ENCODE measurements at places on chromosomes 4 and X. TPM values are rescaled to one million over a fixed set of nuclear protein-coding genes. Genes with fewer than 3 reads are reported as not detected.

DNA sequence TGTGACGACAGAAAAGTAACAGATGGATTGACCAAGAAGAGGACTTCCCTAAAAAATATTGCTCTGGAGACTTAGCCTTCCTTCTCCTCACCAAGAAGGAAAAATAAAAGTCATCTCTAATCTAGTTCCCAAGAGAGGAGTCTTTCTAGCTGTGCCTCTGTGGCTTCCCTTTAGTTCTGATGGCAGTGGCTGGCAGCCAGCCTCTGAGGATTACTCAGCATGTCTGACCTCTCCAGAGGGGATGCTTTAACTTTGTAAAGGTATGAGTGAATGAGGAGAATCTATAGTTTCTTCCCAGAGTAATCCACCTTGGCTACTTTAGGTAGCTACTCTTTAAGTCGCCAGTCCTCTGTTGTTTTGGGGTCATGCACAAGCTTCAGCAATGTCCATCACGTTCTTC lies 163.9 kb upstream of the KIT start:
- DNase-seq, result no peak
- H3K27ac ChIP-seq, result no peak overlapping the region

DNA sequence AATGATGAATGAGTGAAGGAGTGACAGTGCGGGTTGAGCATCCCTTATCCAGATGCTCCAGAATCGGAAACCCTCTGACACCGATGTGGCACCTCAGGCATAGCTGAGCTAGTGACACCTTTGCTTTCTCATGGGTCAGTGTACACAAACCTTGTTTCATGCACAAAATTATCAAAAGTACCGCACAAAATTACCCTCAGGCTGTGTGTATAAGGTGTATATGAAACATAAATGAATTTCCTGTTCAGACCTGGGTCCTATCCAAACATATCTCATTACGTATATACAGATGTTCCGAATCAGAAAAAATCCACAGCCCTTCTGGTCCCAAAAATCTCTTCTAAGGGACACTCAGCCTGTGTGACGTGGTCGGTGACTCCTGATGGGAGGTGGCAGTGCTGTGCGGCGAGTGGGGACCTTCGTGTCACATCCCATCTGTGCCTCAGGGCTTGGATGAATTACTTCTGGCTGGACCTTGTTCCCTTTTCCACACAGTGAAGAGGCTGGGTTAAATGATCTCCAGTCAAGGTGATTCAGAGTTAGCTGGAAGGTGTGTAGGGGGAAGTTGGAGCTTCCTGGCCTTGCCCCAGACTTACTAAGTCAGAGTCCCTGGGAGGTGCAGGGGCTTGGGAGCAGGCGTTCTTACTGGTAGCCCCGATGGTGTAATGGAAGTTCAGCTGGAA lies 18.8 kb downstream of the RGS12 start:
- no peak overlapping the region for H3K27ac ChIP-seq
- no peak for DNase-seq
- no peak overlapping the region for H3K4me3 ChIP-seq

- H3K4me1 ChIP-seq, result peaks cover 6% of the 10 kb centered on the region
- H3K36me3 ChIP-seq, result peaks cover 2% of the 10 kb centered on the region
- no peak overlapping the region for H3K4me3 ChIP-seq
- no peak for DNase-seq
- no peak overlapping the region for H3K27ac ChIP-seq
- H3K27me3 ChIP-seq, result peaks cover 18% of the 10 kb centered on the region
Measured at GRCh38 chrX:24999511-24999910, 16.3 kb downstream of the ARX start.

- DNase-seq, result no peak
- H3K27me3 ChIP-seq, result no peaks in the 10 kb centered on the region
- H3K36me3 ChIP-seq, result no peaks in the 10 kb centered on the region
- no peak overlapping the region for H3K27ac ChIP-seq
- no peaks in the 10 kb centered on the region for H3K4me1 ChIP-seq
Measured at GRCh38 chr4:47543331-47543730, 58.3 kb downstream of the ATP10D start.

- no peaks in the 10 kb centered on the region for H3K36me3 ChIP-seq
- peaks cover under 1% of the 10 kb centered on the region for H3K27me3 ChIP-seq
- H3K4me3 ChIP-seq, result no peak overlapping the region
- no peak for DNase-seq
Measured at GRCh38 chr4:8308144-8308543, 38.6 kb downstream of the HTRA3 start.

DNA sequence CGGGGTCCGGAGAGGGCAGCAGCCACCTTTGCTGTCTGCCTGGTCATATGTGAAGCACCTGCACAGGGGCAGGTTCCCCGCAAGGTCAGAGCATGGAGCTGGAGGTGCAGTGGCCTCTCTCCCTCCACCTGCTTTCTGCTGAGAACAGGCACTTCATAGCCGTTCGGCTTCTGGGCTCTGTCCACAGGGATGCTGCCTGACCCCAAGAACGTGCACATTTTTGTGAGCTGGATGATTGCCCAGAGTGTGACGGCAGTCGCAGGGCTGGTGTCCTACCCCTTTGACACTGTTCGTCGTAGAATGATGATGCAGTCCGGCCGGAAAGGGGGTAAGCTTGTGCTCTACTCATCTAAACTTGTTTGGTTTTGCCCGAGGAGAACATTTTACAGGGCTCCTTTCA lies 2.5 kb downstream of the SLC25A4 start:
- H3K36me3 ChIP-seq, result peaks cover 2% of the 10 kb centered on the region
- peaks cover 48% of the 10 kb centered on the region for H3K27me3 ChIP-seq
- peaks cover 11% of the 10 kb centered on the region for H3K4me1 ChIP-seq
- DNase-seq, result no peak
- no peak overlapping the region for H3K4me3 ChIP-seq
- no peak overlapping the region for H3K27ac ChIP-seq

GRCh38 chrX:43474321-43474720 lies 181.8 kb upstream of the MAOA start:
- no peak overlapping the region for H3K27ac ChIP-seq
- H3K4me1 ChIP-seq, result peaks cover 2% of the 10 kb centered on the region
- DNase-seq, result no peak
- no peaks in the 10 kb centered on the region for H3K36me3 ChIP-seq

DNA sequence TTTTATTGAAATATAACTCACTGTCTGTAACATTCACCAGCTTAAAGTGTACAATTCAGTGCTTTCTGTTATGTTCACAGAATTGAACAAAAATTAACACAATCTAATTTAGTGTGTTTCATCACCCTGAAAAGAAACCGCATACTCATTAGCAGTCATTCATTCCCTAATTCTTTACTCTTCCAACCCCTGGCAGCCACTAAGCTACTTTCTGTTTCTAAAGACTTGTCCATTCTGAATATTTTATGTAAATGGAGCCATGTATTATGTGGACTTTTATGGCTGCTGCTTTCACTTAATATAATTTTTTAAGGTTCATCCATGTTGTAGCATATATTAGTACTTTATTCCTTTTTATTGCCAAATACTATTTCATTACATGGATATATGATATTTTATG lies 94.7 kb upstream of the ATP8A1 start:
- DNase-seq, result no peak
- H3K27ac ChIP-seq, result no peak overlapping the region
- no peaks in the 10 kb centered on the region for H3K27me3 ChIP-seq
- H3K4me3 ChIP-seq, result no peak overlapping the region

GRCh38 chrX:53281321-53281822 lies at the start of gene IQSEC2:
Gene IQSEC2, minus strand, starts transcription at chrX:53281584.
- no peak for DNase-seq
- H3K27me3 ChIP-seq, result peaks cover 2% of the 10 kb centered on the region

GRCh38 chr4:110004556-110004955 lies 91.9 kb downstream of the EGF start:
- H3K27ac ChIP-seq, result no peak overlapping the region
- DNase-seq, result no peak
- H3K27me3 ChIP-seq, result peaks cover 7% of the 10 kb centered on the region

GRCh38 chrX:41240509-41240908 lies 93.5 kb upstream of the DDX3X start:
- no peak overlapping the region for H3K4me3 ChIP-seq
- H3K27ac ChIP-seq, result no peak overlapping the region
- H3K36me3 ChIP-seq, result no peaks in the 10 kb centered on the region
- no peak for DNase-seq

DNA sequence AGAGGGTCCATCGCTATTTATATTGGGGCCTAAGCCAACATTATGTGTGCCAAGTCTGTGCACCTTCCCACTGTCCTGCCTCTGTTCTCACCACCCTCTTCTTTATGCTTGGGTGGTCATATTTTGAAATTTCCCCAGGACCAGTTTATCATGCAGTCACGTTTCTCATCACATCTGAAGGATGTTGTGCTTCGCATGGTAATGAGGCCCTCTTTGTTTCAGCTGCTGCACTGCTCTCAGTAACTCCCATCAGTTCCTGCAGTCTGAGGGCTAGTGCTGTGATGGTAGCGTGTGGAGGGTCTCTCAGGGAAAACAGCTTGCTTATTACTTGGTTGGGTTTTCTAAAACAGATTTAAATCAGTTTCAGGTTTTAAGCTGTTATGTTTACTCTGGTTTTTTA lies 288.0 kb downstream of the AFF2 start:
- H3K36me3 ChIP-seq, result no peaks in the 10 kb centered on the region
- no peak overlapping the region for H3K27ac ChIP-seq
- DNase-seq, result no peak
- no peak overlapping the region for H3K4me3 ChIP-seq
- H3K4me1 ChIP-seq, result no peaks in the 10 kb centered on the region

DNA sequence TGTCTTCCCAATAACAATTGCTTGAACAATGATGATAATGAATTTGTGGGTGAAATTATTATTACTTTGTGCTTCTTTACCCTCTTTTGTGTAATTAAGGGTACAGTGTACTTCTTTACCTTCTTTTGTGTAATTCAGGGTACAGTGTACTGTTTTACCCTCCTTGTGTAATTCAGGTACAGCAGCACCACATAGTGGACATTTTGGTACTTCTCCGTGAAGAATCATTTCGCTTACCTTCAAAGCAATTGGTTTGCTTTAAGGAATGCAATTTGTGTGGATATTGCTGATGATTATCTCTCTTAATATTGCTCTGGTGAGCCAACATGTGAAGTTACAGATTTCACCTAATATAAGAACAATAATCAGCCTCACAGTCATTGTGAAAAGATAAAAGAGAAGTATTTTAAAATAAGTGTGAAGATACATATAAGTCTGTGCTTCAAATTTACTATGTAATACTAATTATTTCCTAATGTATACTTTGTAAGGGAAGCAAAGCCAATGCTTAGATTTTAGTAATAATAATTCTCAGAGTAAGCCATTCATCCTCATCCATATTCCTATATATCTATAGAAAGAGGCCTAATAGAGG lies 27.2 kb upstream of the SEC24B start:
- no peak overlapping the region for H3K4me3 ChIP-seq
- peak; percentile 84 for DNase-seq
- H3K27me3 ChIP-seq, result peaks cover 20% of the 10 kb centered on the region
- H3K4me1 ChIP-seq, result peaks cover 2% of the 10 kb centered on the region

DNA sequence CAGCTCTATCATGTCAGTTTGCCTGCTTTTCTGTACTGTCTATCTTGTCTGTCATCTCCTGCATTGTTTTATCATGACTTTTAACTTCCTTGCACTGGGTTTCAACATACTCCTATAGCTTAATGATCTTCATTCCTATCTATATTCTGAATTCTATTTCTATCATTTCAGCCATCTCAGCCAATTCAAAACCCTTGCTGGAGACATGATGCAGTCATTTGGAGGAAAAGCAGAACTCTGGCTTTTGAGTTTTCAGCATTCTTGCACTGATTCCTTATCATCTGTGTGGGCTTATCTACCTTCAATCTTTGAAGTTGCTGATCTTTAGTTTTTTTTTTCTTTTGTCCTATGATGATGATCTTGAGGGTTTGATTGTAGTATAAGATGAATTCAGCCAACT lies 493.8 kb upstream of the GALNT7 start:
- no peaks in the 10 kb centered on the region for H3K36me3 ChIP-seq
- H3K27me3 ChIP-seq, result no peaks in the 10 kb centered on the region
- no peaks in the 10 kb centered on the region for H3K4me1 ChIP-seq
- no peak for DNase-seq
- no peak overlapping the region for H3K27ac ChIP-seq

DNA sequence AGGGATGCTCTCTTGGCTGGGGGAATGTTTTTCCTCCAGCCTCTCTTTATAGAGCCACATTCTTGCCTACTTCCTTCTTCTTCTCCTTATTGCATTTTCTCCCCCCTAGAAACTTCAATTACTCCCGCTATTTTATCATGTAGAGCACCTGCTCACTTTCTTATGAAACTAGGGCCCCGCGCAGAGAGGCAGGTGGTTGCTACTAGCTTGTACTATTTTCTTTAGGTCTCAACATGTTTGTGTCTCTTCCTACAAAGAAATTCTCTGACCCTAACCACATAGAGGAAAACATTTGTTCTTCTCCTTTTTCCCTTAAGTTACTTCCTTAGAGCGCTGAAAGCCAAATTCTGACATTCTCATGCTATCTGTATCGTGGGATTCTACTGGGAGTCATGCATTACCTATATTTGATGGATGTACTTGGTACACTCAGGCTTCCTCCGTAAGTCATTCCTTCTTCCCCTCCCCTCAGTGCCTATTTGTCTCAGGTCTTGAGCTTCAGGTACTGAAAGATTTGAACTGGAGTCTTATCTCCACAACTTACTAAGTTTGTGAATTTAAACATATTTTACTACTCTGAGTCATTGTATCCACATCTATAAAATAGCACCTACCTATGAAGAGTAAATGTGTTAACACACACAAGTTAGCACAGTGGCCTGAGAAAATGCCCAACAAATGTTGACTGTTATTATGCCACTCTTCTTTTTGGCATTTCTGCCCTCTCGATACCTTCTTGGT lies 159.1 kb upstream of the LEF1 start:
- DNase-seq, result no peak
- peaks cover 4% of the 10 kb centered on the region for H3K36me3 ChIP-seq
- peaks cover 17% of the 10 kb centered on the region for H3K4me1 ChIP-seq
- H3K27me3 ChIP-seq, result peaks cover 31% of the 10 kb centered on the region

DNA sequence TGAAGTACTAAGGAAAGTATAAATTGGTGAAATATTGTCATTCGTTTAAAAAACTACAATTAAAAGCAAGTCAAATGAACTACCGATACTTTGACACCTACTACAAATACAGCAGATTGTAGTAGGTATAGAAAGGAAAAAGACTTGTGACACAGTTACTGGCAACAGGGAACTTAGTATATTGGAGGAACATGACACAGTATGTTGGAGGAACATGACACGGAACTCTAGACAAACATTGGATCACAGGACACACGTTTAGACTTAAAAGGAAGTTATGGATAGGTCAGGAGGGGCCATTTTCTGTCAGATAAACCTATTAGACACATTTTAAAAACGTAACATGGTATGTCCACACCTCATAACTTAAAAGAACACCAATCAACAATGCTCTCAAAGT lies 132.5 kb downstream of the APBB2 start:
- no peak for DNase-seq
- H3K36me3 ChIP-seq, result no peaks in the 10 kb centered on the region
- H3K4me3 ChIP-seq, result no peak overlapping the region
- H3K27ac ChIP-seq, result no peak overlapping the region
- H3K4me1 ChIP-seq, result no peaks in the 10 kb centered on the region

- H3K4me1 ChIP-seq, result peaks cover 27% of the 10 kb centered on the region
- peaks cover 5% of the 10 kb centered on the region for H3K36me3 ChIP-seq
- no peak overlapping the region for H3K4me3 ChIP-seq
- H3K27me3 ChIP-seq, result no peaks in the 10 kb centered on the region
Measured at GRCh38 chrX:123975180-123975579, 13.7 kb downstream of the STAG2 start.

BEX1 gene
- not detected for total RNA-seq

IL1RAPL2 gene
- not detected for total RNA-seq

CLNK gene
- 0.79 TPM for total RNA-seq

FAT4 gene
- total RNA-seq, result not detected

AGTR2 gene
- not detected for total RNA-seq

TCEAL3 gene
- total RNA-seq, result 0.37 TPM

SYNPO2 gene
- 0.14 TPM for total RNA-seq

SPOCK3 gene
- not detected for total RNA-seq

ABCG2 gene
- total RNA-seq, result 0.56 TPM

GPR143 gene
- not detected for total RNA-seq

HDAC8 gene
- 29.9 TPM for total RNA-seq

RIPPLY1 gene
- not detected for total RNA-seq

TEX13A gene
- not detected for total RNA-seq

PDCL2 gene
- not detected for total RNA-seq

Data from activated CD4-positive, alpha-beta T cell treated with anti-CD3 and anti-CD28 coated beads, Interleukin-2, amount 10 ng/mL, durations not matched to agents 24 days and 14 days (primary cell).